ENCODE measurements at places on chromosomes 5 and 9.

DNA sequence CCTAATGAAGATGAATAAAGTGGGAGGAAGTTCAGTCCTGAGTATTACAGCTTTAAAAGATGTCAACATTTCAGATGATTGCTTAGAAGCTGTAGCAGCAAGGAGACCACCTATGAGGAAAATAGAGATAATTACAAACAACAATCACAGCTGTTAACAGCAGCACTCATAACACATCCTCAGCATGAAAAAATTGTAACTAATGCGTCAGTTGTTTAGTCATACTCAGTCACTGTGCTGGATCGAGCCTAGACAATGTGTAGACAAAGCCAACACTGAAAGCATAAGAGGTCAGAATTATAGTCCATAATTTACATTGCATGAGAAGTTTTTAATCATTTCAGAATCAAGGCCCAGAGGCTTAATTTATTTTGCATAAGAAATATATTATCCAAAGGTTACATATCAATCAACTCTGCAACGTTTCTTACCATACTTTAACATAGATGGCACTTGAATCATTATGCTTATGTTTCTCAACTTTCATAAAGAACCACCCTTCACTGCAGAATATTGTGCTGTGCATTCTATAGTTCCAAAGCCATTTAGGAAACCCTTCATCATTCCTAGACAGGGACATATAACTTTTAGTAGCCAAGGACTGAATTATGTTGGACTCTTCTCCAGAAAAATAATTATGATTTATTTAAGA is 60.2 kb upstream of the HAPLN1 start:
- DNase-seq: no peak

GRCh38 chr5:10652151-10652550 is 88.3 kb downstream of the ANKRD33B start:
- no peak for DNase-seq

GRCh38 chr9:112757282-112757883 is 6.8 kb downstream of the SNX30 start:
- no peak for DNase-seq

DNA sequence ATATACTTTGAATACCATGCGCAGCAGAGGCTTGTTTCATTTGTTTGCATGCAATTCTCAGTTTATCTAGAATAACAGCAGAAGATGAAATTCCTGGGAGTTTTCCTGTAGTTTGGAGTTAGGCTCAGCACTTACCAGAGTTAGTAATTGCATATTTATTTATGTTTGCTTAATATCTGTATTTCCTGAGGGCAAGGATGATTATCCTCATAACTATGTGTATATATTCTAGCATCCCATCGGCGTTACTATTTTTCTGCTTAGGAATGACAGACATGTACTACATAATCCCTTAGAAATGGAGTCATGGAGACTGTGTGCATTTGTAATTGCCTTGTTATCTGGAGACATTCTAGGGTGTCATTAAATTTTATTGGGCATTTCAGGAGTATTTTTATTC is 1184.8 kb downstream of the DTWD2 start:
- DNase-seq: no peak

GRCh38 chr5:56934325-56934724 is 17.6 kb downstream of the MIER3 start:
- DNase-seq: no peak

DNA sequence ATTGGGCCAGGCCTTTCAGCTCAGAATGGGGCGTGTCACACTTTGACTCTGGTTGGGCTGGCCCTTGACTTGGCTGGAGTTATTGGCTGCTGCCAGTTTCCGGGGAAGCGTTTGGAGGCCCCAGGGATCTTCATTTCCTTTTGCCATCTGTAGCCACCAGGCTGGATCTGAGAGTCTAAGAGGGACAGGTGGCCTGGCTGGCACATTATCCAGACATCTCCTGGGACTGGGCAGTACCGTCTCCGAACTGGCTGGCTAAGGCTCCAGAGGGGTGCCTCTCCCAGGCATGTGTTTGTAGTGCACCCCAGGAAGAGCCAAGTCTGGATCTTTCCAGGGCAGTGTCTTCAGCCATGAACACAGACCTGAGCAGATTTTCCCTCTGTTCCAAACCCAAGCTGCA is 9.7 kb upstream of the JADE2 start:
- no peak for DNase-seq

Data from NCI-H2171 (cell line).